Kidney tubule cell (primary cell): ENCODE measurements at places on chromosomes 16 and 17.

- no peak for DNase-seq
Measured at GRCh38 chr16:929227-930073, 41.3 kb downstream of the LMF1 start.

- DNase-seq, result no peak
Measured at GRCh38 chr17:74883241-74883745, 10.1 kb downstream of the FADS6 start.

- DNase-seq, result no peak
Measured at GRCh38 chr17:74290340-74290739, 16.3 kb downstream of the DNAI2 start.

DNA sequence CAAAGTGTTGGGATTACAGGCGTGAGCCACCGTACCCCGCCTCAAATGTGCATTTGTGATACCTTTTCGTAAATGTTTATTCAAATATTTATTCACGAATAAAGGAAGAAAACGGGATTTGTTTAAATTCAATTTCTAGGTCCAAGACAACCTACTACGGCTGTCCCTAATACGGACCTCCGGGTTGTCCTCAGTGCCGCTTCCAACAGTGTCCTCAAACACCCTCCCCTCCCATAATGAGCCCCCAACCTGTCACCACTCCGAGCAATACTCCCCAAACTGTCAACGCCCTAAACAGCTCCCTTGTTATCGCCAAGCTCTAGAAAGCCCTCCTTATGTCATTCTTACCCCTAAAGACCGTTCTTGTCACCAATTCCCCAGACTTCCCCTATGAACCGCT is 539 bp upstream of the GABARAPL2 start:
- no peak for DNase-seq

- DNase-seq, result no peak
Measured at GRCh38 chr17:57534863-57535248, 210.2 kb downstream of the CCDC182 start.

GRCh38 chr17:50301891-50302584 is 27.8 kb downstream of the TMEM92 start:
- DNase-seq, result no peak

DNA sequence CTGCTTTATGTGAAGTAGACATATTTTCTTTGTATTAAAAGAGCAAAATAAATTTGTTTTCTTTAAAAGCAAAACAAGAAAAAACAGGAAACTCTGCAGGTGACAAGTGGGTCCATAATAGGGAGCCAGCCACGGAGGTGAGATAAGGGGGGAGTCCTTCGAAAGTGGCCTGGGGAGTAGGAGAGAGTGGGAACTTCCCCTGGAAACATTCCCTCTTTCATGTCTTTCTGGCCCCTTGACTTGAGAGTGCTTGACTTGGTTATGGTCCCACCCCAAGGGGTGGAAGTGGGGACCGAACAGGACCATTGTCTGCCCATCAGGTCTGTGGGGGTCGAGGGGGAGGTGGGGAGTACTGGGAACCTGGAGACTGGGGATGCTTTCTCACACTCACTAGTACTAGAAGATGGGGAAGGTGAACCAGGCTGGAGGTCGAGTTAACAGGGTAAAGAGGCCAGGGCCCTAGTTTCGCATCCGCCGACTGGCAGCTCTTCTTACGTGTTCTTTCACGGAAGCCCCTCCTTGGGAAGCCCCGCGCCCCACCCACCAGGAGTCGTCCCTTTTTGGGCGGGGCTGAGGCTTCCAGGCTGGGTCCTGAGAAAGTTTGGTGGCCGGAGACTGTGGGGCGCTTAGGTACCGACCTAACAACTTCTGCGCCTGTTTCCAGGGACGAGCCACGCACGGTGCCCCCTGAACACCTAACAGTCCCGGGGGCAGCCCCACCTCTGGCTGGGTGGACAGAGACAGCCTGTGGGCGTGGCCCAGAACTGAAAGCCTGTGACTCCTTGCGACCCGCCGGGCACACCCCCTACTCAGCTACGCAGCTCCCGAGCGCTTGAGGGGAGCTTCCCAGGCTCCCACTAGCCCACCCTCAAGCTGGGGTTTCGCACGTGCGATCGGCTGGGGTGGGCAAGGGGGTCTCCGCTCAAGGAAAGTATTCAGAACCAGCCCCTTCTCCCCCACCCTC is 790 bp downstream of the TRADD start:
- peak; percentile 50 for DNase-seq

- no peak for DNase-seq
Measured at GRCh38 chr17:75752405-75752709, 12.6 kb downstream of the GALK1 start.

- DNase-seq, result no peak
Measured at GRCh38 chr17:34827008-34827407, 134.3 kb downstream of the CCT6B start.

GRCh38 chr16:15775663-15776304 is 81.0 kb downstream of the MYH11 start:
- DNase-seq, result no peak

DNA sequence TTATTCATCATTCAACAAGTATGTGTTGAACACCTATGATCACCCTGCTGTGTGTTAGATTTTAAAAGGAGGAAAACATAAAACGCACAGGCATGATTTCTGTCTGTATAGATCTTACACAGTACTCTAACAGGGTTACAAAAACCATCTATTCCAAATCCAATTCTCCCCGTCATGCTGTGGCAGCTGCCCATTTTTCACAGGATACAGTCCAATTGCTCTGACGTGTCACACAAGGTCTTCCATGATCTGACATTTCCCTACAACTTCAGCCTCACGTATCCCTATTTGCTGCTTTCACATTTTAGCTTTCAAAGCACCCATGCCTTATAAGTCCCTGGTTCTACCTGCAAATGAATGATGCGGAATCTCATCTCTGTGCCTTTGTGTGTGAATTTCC is 67.0 kb upstream of the CNTNAP4 start:
- no peak for DNase-seq

GRCh38 chr17:74429604-74430384 is 2.1 kb upstream of the GPRC5C start:
- no peak for DNase-seq

GRCh38 chr17:55210292-55210691 is 54.5 kb upstream of the HLF start:
- no peak for DNase-seq

GRCh38 chr16:65947951-65948350 is 418.5 kb upstream of the CDH5 start:
- no peak for DNase-seq

GRCh38 chr16:23175651-23176050 is 6.9 kb upstream of the SCNN1G start:
- DNase-seq, result no peak

- peak; percentile 99 for DNase-seq
Measured at GRCh38 chr17:44775136-44775837, 16.5 kb downstream of the ADAM11 start.

DNA sequence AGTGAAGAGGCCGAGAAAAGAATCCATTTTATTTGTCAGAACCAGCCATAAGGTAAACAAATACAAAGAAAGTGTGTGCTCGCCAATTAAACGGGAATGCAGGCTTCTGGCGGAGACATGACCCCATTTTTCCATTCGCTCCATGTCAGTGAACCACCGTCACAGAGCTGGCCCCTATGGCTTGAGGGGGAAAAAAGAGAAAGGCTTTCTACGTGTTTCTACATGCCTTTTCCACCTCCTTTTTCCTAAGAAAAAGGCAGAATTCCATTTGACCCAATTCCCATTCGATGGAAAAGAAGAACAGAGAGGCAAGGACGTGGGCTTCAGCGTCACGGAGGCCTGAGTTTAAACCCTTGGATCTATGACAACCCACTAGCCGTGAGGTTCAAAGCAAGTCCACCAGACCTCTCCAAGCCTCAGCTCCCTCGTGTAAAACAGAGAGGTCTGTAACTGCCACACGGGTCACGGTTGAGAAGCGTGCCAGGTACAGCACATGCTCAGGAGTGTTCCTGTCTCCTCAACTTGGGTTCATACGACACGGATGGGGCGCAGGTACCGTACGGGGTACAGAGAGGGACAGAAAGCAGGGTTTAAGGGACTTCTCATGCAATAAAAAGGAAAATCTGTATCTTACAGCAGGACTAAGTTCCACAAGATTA is 91.9 kb downstream of the NXN start:
- no peak for DNase-seq

GRCh38 chr17:46962374-46962790 is 16.7 kb downstream of the RPRML start:
- no peak for DNase-seq

- peak; percentile 77 for DNase-seq
Measured at GRCh38 chr17:51371732-51372151, 111.4 kb downstream of the UTP18 start.

DNA sequence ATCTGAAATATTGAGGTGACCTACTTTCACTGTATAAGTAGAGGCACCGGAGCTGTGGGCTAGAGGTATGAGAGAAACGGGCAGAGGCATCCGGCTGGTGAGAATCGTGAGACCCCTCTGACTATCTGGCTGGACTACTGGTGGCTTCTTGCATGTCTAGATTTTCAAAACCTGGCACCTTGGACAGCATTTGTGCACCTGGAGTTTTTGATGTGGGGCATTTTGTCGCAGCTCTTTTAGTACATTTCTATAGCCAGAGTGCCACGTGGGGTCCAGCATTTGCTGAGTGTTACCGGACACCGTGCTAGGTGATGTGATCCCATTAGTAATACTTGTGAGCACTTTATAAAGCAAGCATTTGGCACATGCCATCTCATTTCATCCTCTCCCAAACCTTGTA is 32.6 kb upstream of the SHISA9 start:
- no peak for DNase-seq

- DNase-seq, result no peak
Measured at GRCh38 chr16:1654505-1655268, 23.4 kb upstream of the JPT2 start.

DNA sequence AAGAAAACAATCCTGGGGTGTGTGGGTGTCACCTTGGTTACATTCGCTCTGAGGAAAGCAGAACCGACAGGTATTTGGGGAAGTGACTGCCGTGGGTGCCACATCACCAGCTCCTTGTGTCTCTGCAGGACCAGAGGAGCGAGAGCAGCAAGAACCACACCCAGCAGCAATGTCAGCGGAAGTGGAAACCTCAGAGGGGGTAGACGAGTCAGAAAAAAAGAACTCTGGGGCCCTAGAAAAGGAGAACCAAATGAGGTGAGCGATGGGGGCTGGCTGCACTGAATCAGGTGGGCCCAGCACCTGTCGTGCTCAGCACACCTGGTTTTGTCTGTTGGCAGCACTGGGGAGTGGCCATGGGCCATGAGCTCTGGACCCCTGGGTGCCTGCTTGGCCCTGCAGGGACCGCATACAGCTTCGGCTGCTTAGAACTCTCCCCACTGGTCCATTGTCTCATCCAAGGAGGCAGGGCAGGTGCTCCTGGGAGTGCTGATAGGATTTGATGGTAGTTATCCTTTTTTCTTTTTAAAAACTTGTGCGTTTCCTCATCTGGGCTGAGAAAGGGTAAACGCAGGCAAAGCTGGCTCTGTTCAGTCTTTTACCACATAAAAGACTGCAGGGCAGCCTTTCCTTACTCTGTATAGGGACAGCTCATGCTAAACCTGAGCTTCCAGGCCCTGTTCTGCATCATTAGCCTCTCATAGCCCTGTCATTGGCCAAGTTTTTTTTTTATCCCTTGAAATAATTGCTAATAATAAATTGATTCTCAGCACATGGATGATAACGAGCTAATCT is 29.4 kb downstream of the HMOX2 start:
- peak; percentile 23 for DNase-seq

- DNase-seq, result no peak
Measured at GRCh38 chr17:16343569-16343968, 9.7 kb downstream of the CENPV start.

DNA sequence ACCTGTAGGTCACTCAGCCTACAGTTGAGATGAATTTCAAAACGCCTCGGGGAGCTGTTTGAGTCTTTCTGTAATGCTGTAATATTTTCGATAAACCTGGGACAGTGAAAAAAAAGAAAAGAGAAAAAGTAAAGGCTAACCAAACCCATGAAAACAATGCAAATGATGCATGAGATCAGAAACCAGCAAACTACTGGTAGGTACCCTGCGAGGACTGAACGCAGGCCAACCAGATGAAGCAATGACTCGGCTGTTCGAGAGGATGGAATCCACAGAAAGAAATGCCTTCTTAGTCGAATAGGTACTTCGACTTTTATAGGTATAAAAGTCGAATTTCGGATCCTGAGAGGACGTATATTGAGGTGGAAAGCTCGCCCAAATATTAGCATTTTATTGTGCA is 509 bp upstream of the ATAD5 start:
- peak; percentile 32 for DNase-seq

GRCh38 chr17:73335591-73336407 is 24.0 kb upstream of the CDC42EP4 start:
- DNase-seq, result no peak

- no peak for DNase-seq
Measured at GRCh38 chr17:17706140-17707060, 25.1 kb downstream of the RAI1 start.

DNA sequence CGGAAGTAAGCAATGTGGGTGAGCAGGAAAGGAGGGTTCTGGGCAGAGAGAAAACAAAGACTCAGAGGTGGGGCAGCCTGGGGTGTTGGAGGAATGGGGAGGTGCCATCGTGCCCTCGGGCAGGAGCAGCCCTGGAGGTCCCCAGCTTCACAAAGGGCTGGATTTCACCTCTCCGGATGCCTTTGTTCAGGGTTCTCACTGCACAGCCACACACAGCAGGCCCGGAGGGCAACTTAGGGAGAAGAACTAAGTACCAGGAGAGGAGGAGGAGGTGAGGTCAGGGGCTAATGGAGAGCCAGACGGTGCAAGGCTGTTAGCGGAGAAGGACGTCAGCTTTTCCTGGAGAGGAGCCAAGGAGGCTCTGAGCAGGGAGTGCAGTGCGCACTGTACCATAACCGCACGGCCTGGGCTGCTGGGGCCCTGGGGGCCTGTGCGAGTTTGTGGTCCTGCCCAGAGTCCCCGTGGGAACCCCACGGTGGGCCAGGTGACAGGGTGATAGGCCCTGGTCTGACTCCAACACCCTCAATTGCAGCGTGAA is 9.3 kb downstream of the ARRB2 start:
- DNase-seq, result peak; percentile 18

DNA sequence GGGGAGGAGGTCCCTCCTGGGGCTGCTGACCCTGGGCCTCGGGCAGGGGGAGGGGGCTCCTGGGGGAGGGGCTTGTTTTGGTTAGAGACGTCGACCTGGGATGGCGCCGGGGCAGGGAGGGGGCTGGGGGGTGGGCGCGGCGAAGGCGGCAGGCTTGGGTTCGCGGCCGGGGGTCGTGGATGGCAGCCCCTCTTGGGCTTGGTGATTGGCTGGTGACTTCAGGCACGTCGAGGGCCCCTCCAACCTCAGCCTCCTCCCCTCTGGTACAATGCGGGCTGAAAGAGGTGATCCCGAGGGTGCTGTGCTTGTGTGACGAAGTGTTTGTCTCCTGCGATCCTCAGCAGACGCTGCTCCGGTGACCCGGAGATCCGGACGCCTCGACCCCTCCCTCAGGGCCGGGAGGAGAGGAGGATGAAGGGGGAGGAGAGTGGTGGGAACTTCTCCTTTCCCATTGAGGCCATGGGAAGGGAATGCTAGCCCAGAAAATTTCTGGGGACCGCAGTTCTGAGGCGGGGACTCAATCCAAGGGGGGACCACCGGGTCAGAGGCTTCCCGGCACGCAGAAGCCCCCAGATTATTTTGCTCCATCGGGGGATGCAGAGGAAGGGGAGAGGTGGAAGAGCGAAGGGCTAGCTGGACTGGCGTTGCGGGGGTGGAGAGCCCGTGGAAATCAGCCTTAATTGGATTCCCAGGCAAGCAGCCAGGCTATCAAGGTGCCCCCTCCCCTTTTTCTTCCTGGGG is 43.9 kb downstream of the RAI1 start:
- no peak for DNase-seq

- DNase-seq, result no peak
Measured at GRCh38 chr16:72473631-72474030, 301.7 kb upstream of the PMFBP1 start.
